ENCODE measurements at places on chromosomes 6 and 20.
A peak's percentile ranks its signal among the peaks of the same experiment; 100 is the strongest.

GRCh38 chr20:33796263-33796906 lies 14.8 kb upstream of the CHMP4B start:
- no peak for DNase-seq

- DNase-seq, result no peak
Measured at GRCh38 chr6:118784641-118785164, 109.2 kb upstream of the ASF1A start.

DNA sequence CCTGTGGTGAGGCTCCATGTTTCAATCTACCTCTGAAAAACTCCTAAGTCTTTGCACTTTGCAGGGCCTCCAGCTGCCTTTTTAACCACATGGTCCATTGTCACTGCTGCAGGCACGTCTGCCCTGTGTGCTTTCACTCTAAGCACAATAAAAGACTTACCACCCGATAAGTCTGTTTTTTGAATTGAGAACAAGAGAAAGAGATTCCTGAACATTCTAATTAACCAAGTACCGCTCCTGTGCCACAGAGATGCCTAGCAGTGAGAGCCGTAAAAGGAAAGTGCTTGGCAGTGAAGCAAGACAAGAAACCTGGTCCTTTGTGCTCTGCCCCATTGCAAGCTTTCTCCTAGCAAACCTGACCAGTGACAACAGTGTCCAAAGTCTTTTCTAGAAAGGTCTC lies 487.6 kb upstream of the FLRT3 start:
- DNase-seq, result no peak

DNA sequence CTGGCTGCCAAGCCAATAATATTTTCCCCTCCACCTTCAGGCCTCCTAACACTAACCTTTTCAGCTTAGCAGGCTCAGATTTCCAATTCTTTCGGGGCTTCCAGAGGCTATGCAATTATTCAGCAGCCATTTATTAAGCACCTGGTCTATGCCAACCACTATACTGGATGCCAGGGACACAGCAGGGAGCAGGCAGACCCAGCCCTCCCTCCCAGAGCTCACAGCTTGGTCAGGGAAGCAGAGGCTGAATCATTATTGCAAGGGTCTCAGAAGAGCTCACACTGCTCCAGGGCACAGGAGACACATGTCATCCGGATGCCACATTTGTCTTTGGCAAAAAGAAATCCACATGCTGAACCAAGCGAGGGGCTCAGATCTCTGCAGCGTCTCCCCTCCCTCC lies 1.3 kb downstream of the BPIFB1 start:
- DNase-seq, result no peak

DNA sequence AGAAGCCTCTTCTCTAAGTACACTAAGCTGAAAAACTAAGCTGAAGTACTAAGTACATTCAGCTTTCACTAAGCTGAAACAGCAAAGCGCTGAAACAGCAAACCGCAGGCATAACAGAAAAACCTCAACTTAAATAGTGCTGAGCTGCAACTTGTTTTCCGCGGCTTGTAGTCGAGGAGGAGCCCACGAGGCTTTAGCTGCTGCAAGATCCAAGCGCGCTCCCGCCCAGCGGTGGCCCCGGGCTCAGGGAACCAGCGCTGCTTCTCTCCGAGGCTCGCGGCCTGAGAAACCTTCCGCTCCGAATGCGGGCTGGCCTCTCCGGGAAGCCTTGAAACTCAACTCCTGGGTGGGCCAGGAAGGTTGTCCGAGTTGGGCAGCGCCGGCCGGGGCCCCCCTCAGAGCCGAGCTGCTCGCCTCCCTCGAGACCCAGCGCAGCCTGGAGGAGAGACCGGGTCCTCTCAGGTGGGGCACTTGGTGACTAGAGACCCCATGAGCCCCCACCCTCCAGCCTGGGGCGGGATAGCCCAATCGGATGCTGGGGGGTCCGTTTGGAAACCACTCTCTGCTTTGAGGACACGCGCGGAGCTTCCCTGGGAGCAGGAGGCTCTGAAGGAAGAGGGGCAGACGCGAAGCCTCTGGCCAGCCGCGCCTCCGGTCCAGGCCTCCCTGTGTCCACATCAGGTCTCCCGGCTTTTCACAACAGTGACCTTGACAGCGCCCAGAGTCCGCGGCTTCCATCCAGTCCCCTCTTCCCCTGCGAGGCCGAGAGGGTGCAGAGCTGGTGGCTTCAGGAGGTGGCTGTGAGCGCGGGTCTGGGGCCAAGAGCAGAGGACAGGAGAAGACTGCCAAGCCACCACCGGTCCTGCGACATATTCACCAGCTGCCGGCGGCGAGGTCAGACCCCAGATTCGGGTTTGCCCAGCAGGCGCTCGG lies 38.1 kb upstream of the HLA-E start:
- peak; percentile 26 for DNase-seq

- DNase-seq, result no peak
Measured at GRCh38 chr6:150412221-150412620, 43.4 kb downstream of the IYD start.

GRCh38 chr6:158290659-158291058 lies 21.6 kb upstream of the TULP4 start:
- DNase-seq, result no peak

DNA sequence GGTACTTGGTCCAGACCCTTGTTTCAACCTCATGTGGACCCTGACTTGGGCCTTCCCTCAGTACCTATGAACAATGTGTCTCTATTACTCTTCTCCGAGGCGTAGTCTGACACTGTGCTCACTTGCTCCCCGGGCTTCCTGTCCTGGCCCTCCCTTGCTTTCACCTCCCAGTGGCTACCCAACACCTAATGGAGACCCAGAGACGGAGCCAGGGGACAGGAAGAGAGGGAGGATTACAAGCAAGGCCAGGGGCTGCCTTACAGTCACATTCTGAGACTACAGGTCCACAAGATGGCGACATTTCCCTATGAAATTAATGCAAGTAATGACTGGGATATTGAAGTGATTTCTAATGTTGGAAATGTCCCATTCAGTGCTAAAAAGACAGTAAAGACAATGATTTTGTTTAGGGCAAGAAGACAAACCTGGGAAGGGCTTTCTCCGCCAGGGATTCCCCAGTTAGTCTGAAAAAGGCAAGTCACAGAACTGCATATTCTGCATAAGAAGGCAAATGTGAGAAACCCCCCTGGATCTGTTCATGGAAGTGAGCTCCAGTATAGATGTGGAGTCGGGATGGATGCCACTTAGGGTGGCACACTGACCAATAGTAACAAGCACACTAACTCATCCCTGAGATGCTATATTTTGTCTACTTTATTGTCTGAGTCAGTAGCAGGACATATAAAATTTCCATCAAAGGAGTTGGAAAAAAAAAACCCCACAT lies 44.0 kb upstream of the ZBTB24 start:
- DNase-seq, result peak; percentile 18

GRCh38 chr6:107314531-107314939 lies 144.8 kb downstream of the PDSS2 start:
- DNase-seq, result no peak

- DNase-seq, result no peak
Measured at GRCh38 chr6:126056355-126057004, 70.1 kb downstream of the TRMT11 start.

GRCh38 chr20:3068075-3068474 lies 3.3 kb upstream of the OXT start:
- no peak for DNase-seq

- DNase-seq, result no peak
Measured at GRCh38 chr6:137240168-137240567, 21.0 kb upstream of the IFNGR1 start.

DNA sequence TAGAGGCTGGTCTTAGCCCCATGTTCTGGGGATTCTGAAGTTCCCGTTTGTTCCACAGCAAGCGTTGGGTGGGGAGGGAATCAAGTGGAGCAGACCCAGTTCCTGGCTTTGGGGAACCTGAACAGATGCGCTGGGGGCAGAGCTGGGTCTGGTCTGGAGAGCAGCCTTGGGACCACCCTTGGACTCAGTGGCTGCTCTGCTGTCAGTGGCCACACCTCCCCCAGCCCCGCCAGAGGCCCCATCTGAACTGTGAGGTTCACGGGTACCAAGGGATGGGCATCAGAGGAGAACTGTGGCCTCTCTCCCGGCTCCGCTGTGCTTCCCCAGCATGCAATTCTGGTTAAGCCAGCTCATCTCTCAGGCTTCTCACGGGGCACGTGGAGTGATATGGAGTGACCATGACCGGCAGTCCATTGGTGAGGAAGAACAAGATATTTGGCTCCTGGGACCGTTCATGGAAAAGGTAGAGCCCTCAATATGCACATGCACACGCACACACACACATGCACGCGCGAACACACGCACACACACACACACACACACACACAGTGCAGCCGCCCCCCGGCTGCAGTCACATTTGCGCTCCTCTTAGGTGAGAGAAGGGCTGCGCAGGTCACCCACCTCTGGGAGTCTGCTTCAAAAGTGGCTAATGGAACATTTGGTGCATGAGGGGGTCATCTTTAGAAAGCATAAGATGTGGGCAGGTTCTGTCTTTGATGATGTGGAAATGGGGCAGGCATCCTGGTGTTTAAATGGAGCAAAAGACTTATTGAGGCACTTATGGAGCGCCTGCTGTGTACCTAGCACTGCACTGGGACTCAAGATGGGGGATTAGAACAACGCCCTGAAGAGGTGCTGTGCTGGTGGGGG lies 6.0 kb downstream of the DLGAP4 start:
- DNase-seq, result no peak

DNA sequence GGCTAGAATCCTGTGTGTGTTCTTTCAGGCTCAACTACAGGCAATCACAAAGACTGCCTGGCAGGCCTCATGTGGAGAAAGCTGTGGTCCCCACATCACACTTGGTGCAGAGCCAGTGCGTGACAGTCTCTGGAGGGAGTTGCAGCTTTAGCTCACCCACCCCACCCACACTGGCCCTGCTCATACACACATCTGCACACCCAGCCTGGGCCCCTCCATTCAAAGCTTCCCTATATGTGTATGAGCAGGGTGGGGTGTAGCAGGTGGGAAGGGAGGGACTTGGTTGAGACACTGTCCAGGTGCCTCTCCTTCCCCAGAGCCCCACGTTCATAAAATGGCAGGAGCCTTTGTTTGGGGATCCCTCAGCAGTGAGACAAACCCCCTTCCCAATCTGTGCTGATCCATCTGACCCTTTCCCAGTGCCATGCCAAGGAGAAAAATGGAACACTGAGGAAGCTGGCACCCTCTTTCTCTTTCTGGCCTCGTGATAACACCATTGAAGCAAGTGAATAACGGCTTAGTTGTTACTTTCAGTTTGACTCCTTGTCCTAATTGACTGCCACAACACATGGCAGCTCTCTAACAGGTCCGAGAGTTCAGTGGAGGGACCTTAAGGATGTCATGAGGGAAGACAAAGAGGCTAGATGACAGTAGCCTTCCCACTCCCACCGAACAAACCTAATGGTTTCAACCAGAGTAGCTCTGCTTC lies 53.8 kb upstream of the NRSN1 start:
- DNase-seq, result no peak

- DNase-seq, result no peak
Measured at GRCh38 chr20:39974966-39975501, 714.0 kb downstream of the MAFB start.

DNA sequence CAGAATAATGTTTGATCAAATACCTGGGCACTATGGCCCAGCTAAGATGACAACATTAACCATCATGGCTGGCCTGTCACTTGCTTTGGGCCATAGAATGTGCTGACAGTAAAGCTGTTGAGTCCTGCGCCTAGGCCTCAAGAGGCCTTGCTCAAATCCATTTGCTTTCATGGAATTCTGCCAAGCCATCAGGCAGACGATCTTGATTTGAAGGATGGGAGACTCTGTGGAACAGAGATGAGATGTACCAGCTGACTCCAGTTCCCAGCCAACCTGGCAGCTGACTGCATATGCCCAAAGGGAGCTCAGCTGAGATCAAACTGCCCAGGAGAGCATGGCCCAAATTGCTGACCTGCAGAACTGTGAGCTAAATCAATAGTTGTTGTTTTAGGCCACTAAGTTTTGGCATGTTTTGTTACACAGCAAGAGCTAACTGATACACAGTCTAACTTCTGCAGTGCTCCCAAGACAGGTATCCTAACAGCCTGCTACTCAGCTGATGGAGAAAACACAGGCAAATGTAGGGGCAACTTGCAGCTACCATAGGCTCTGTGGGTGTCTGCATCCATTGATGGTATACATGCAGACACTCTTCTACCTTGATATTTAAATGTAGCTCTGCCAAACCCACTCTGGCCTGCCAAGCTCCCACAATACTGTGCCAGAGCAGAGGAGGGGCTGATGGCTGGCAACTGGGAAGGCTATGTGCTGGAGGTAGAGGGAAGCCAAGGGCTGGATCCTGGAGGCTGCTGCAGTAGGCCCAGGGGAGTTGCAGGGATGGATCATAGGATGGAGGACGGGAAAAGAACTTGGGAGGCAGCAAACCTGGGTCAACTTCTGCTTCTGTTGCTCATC lies 55.2 kb upstream of the RNF24 start:
- DNase-seq, result no peak

DNA sequence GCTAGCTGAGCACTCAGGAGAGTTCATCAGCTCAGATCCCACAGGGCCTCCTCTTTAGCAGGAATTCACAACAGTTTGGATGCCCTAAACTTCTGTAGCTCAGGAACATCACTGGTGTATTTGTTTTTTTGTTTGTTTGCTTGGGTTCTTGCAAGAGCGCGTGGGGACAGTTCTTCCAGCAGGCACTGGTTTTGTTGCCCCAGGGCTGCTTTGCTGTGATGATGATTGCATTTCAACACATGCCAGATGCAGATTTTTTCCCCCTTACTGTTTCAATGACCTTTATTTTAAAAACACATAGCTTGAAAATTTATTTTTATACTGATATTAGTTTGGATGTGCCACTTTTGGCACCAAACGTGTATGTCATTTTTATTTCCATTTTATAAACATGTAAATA lies 77.1 kb downstream of the DHX35 start:
- no peak for DNase-seq

DNA sequence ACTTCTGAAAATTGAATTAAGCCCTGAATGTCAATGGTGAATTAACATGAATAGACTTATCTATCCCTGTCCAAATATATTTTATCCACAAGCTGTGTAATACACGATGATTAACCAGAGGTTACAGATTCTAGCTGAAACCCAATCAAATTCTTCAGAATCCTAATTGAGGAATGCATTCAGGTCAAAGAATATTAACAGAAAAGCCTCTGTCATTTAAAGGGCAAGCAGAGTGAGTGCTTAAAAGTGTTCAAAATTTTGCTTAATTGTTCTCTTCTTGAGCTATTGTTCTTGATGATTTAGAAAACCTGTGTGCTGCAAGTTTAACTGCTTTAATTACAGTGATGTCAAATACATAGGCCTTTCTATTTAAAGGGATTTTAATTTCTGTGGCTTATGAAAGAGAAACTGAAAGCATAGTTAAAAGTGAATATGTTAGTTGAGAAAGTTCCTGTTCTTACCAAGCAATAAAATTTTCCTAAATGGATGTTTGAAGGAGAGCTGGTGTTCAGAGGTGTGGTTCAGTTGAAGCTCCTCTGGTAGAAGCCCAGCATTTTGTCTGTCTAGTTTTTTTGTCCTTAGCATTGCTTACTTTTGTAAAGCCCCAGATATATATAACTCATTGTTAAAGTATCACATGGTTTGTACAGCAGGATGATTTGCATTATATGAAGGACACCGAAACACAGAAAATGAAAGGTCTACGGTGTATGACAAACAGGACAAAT lies 466.3 kb upstream of the PLCB4 start:
- DNase-seq, result no peak

- DNase-seq, result no peak
Measured at GRCh38 chr6:43951063-43951755, 176.0 kb downstream of the MRPL14 start.
